ENCODE measurements at places on chromosomes 4 and X. TPM values are rescaled to one million over a fixed set of nuclear protein-coding genes. Genes with fewer than 3 reads are reported as not detected.

GRCh38 chr4:48137846-48138245 lies 3.8 kb upstream of the TXK start:
- no peak overlapping the region for H3K27ac ChIP-seq
- H3K4me1 ChIP-seq = no peaks in the 10 kb centered on the region
- no peak overlapping the region for H3K4me3 ChIP-seq
- peaks cover 26% of the 10 kb centered on the region for H3K36me3 ChIP-seq
- H3K27me3 ChIP-seq = no peaks in the 10 kb centered on the region

- DNase-seq = no peak
- no peak overlapping the region for H3K4me3 ChIP-seq
- H3K27me3 ChIP-seq = no peaks in the 10 kb centered on the region
- H3K27ac ChIP-seq = no peak overlapping the region
Observed at GRCh38 chrX:24498975-24499374, 33.9 kb downstream of the PDK3 start.

DNA sequence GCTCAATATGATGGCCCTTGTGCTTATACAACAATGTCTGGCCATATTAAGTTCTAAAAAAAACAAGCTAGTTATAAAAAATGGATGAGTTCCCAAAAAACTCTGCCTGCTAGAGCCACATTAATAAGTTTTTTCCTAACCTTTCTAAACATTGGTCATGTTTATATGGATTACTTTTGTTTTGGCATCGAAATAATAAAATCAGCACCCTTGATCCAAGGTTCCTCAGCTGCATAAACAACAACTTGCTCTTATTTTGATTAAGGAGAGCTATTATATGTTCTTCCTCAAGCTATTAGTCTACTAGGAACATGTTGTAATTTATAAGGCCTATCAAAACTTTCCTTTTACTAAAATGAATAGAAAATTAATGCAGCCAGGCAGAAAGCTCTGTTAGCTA lies 48.4 kb downstream of the UNC5C start:
- H3K27me3 ChIP-seq = no peaks in the 10 kb centered on the region
- no peak overlapping the region for H3K4me3 ChIP-seq
- no peak overlapping the region for H3K27ac ChIP-seq
- H3K4me1 ChIP-seq = no peaks in the 10 kb centered on the region

- no peaks in the 10 kb centered on the region for H3K27me3 ChIP-seq
- no peaks in the 10 kb centered on the region for H3K4me1 ChIP-seq
- no peak overlapping the region for H3K27ac ChIP-seq
- no peak overlapping the region for H3K4me3 ChIP-seq
- no peak for DNase-seq
- no peaks in the 10 kb centered on the region for H3K36me3 ChIP-seq
Observed at GRCh38 chrX:71636438-71637252, 18.3 kb upstream of the CXCR3 start.

DNA sequence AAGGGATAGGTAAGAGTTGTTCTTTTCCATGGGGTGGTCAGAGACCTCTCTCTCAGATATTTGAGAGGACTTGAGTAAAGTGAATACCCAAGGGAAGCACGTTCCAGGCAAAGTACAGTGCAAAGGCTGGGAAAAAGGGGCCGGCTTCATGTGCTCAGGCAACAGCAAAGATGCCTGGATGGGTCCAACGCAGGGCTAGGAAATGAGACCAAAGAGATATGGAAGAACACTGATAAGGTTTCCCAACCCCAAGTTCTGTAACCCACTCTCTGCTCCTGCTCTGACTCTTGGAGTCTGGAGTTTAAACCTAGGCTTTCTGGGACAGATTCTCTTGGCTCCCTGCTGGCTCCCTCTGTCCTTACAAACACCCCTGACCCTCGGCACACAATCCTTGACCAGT lies 36.2 kb upstream of the PROM1 start:
- H3K4me1 ChIP-seq = no peaks in the 10 kb centered on the region
- no peaks in the 10 kb centered on the region for H3K36me3 ChIP-seq
- DNase-seq = no peak
- no peak overlapping the region for H3K27ac ChIP-seq
- H3K4me3 ChIP-seq = no peak overlapping the region

GRCh38 chr4:4559596-4559995 lies 17.7 kb upstream of the STX18 start:
- no peaks in the 10 kb centered on the region for H3K4me1 ChIP-seq
- no peaks in the 10 kb centered on the region for H3K36me3 ChIP-seq
- H3K27ac ChIP-seq = no peak overlapping the region
- DNase-seq = no peak
- no peak overlapping the region for H3K4me3 ChIP-seq

DNA sequence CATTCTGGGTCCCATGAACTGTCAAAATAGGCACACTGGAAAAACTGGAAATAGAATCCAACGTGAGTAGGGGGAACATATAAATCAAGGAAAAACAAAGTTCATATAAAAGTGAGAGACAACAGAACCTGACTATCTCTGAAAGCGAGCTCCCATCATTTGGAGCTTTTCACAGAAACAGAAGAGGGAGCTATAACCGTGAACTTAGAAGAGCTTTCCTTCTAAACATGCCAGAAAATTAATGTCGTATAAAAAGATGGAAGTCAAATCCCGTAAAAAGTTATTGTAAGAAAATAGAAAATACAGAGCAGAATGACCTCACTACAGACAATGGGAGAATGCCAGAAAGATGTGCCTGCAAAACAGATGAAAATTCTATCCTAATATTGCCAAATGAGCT lies 23.9 kb upstream of the HSD17B10 start:
- no peak for DNase-seq
- H3K4me3 ChIP-seq = no peak overlapping the region
- no peaks in the 10 kb centered on the region for H3K36me3 ChIP-seq
- H3K27ac ChIP-seq = no peak overlapping the region

- no peaks in the 10 kb centered on the region for H3K36me3 ChIP-seq
- no peak overlapping the region for H3K4me3 ChIP-seq
- no peak overlapping the region for H3K27ac ChIP-seq
- peaks cover 95% of the 10 kb centered on the region for H3K4me1 ChIP-seq
- DNase-seq = no peak
Observed at GRCh38 chr4:87034527-87034926, 99.7 kb downstream of the AFF1 start.

- no peak overlapping the region for H3K27ac ChIP-seq
- no peaks in the 10 kb centered on the region for H3K36me3 ChIP-seq
- H3K4me1 ChIP-seq = no peaks in the 10 kb centered on the region
- DNase-seq = no peak
- no peak overlapping the region for H3K4me3 ChIP-seq
Observed at GRCh38 chr4:146485968-146486367, 35.8 kb downstream of the SLC10A7 start.

- no peak overlapping the region for H3K4me3 ChIP-seq
- no peak for DNase-seq
- H3K27ac ChIP-seq = no peak overlapping the region
Observed at GRCh38 chr4:4402966-4403365, 16.1 kb downstream of the NSG1 start.

DNA sequence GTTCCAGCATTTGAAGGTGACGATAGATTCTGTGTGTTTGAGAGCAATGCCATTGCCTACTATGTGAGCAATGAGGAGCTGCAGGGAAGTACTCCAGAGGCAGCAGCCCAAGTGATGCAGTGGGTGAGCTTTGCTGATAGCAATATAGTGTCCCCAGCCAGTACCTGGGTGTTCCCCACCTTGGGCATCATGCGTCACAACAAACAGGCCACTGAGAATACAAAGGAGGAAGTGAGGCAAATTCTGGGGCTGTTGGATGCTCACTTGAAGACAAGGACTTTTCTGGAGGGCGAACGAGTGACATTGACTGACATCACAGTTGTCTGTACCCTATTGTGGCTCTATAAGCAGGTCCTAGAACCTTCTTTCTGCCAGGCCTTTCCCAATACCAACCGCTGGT lies 142.0 kb downstream of the PLS3 start:
- no peaks in the 10 kb centered on the region for H3K4me1 ChIP-seq
- no peak for DNase-seq
- H3K4me3 ChIP-seq = no peak overlapping the region
- H3K36me3 ChIP-seq = no peaks in the 10 kb centered on the region
- H3K27me3 ChIP-seq = no peaks in the 10 kb centered on the region

DNA sequence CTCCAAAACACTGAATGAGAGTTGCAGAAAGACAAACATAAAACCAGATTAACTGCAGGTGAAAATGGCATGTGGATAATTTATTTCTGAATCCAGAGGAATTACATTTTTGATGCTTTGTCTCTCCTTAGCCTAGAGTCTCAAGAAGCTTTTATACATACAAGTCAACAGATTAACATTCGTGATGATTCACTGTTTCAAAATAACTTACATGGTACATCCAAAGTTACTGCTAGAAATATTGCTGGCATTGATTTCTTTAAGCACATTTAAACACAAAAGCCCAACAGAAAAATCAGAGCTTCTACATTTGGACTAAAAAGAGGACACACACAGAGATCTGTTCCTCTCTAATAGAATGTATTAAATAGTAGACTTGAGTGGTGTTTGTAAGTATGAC lies 105.6 kb downstream of the AMELX start:
- DNase-seq = no peak
- H3K4me1 ChIP-seq = no peaks in the 10 kb centered on the region
- H3K27ac ChIP-seq = no peak overlapping the region
- H3K4me3 ChIP-seq = no peak overlapping the region
- H3K27me3 ChIP-seq = no peaks in the 10 kb centered on the region

DNA sequence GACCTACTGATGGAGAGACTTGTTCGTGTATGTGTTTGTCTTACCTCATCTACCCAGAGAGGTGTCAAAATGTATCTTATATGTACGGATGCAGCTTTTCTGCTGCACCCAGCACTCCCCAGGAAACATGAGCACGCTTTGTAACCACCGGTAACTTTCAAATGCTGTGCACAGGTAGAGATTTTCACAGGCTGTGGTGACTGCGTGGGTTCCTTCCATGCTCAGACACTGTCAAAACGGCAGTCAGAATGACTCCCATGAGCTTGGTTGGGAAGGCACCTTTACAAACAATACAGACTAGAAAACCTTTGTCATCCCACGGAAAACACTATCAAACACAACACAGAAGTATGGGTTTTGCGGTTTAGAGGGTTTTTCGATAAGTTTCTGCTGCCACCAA lies 28.2 kb downstream of the F11 start:
- no peak for DNase-seq
- peaks cover 17% of the 10 kb centered on the region for H3K27me3 ChIP-seq
- H3K4me3 ChIP-seq = no peak overlapping the region
- H3K4me1 ChIP-seq = no peaks in the 10 kb centered on the region
- no peak overlapping the region for H3K27ac ChIP-seq
- H3K36me3 ChIP-seq = no peaks in the 10 kb centered on the region

- no peaks in the 10 kb centered on the region for H3K4me1 ChIP-seq
- H3K27ac ChIP-seq = no peak overlapping the region
- H3K36me3 ChIP-seq = no peaks in the 10 kb centered on the region
- no peak overlapping the region for H3K4me3 ChIP-seq
- no peaks in the 10 kb centered on the region for H3K27me3 ChIP-seq
Observed at GRCh38 chrX:150934453-150934852, 36.0 kb upstream of the CD99L2 start.

DNA sequence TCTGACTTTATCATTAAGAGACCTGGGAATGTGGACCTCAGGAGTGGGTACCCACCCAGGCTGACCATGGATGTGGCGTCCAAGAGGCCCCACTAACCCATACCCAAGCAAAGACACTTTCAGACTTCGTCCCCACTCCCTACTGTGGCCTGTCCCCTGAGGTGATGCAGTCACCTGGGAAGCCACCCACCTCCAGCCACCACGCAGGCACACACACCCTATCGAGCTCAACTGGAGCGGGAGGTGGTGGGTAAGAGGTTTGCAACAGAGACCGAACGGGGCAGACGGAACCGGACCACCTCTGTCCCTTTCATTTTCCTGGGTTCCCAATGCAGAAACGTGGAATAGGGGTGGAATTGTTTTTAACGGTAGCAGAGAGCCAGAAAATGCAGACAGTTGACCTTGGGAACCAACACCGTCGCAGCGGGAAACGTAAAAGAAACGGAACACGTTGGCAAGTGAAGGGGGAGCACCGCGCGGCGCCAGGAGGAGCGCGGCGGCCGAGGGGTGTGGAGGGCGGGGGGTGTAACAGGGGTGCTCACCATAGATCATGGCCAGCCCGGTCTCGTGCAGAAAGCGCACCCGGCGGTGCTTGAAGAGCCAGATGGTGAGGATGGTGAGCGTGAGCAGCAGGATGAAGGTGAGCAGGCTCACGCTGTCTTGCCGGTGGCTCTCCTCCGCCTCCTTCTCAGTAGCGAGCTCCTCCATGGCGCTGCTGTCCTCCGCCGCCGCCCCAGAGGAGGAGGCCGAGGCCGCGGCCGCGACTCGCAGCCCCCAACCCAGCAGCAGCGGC lies 559 bp downstream of the SLC9A7 start:
- no peak for DNase-seq
- H3K36me3 ChIP-seq = no peaks in the 10 kb centered on the region
- no peaks in the 10 kb centered on the region for H3K4me1 ChIP-seq
- peak overlapping the region; percentile 53 for H3K4me3 ChIP-seq
- H3K27me3 ChIP-seq = no peaks in the 10 kb centered on the region

DNA sequence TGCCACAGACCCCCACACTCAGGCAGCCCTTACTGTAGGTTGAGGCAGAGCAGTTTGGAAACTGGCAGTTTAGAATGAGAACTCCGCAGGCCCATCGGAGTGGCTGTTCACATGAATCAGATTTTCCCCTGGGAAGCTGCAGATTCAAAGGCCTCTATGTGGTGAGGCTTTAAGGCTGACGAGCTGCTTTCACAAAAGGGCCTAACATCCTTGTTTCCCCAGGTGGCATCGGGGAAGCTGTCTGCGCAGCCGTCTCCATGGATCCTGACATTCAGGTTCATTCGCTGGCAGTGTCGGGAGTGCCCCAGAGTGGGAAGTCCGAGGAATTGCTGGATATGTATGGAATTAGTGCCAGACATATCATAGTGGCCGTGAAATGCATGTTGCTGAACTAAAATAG lies 33.7 kb downstream of the TKTL1 start:
- H3K4me1 ChIP-seq = peaks cover 15% of the 10 kb centered on the region
- H3K4me3 ChIP-seq = no peak overlapping the region
- no peak overlapping the region for H3K27ac ChIP-seq
- H3K27me3 ChIP-seq = no peaks in the 10 kb centered on the region
- DNase-seq = no peak
- no peaks in the 10 kb centered on the region for H3K36me3 ChIP-seq

- no peak overlapping the region for H3K27ac ChIP-seq
- no peak overlapping the region for H3K4me3 ChIP-seq
- no peaks in the 10 kb centered on the region for H3K27me3 ChIP-seq
- DNase-seq = no peak
Observed at GRCh38 chrX:132412208-132412607, 76.6 kb downstream of the MBNL3 start.

- H3K27ac ChIP-seq = no peak overlapping the region
- no peaks in the 10 kb centered on the region for H3K27me3 ChIP-seq
- DNase-seq = no peak
- no peak overlapping the region for H3K4me3 ChIP-seq
- no peaks in the 10 kb centered on the region for H3K4me1 ChIP-seq
- H3K36me3 ChIP-seq = no peaks in the 10 kb centered on the region
Observed at GRCh38 chr4:48225368-48226141, 44.1 kb downstream of the TEC start.

The GAR1 gene
- 10.0 TPM for total RNA-seq

The ZCCHC18 gene
- 0.24 TPM for total RNA-seq

The TGIF2LX gene
- not detected for total RNA-seq

The EXOC1L gene
- total RNA-seq = not detected

The SSX1 gene
- total RNA-seq = not detected

The TMSB15C gene
- 1.2 TPM for total RNA-seq

The SLIT2 gene
- total RNA-seq = 91.8 TPM

The SRPX gene
- 59.0 TPM for total RNA-seq

The ADRA2C gene
- 2.5 TPM for total RNA-seq

The SMIM10L2A gene
- 1.7 TPM for total RNA-seq

The ADH4 gene
- total RNA-seq = 0.27 TPM
